BJ (cell line): ENCODE measurements at places on chromosomes 6 and 20.

DNA sequence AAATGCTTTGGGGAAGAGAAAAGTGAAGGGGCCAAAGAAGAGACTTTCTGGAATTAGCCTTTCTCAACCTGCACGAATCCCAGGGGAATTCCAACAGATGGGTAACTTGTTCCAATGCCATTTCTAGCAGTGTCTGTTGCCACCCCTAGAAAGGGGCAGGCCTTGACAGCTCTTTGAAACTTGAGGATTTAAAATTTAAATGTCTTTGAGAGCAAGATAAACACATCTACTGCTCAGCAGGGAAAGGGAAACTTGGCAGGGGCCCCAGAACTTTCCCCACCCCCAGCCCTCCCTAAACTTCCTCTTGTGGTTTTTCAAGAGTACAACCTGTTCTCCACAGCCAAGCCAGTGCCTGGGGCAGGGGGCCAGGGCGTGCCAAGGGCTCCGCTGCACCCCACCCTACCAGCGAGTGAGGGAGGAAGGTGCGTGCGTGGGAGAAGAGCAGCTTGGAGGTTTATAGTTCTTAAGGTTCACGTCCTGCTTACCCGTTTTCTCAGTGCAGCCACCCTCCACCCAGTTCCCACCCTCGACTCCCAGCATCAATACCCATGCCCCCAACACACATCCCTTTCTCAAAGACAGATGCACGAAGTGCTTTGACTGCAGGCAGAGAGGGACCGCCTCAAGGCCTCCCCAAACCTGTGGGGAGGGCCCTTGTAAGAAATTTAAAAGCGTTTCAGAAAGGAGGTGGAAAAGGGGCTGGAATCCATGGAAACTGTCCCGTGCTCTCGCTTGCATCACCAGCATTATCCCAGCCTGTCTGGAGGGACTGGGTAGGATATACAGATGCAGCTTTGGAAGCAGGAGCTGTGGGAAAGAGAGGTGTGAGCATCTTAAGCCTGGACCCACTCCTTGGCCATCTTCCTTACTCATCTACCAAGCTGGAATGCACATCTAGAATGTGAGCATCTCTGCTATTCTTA lies 4.5 kb upstream of the TAF8 start:
- peak; percentile 22 for DNase-seq

DNA sequence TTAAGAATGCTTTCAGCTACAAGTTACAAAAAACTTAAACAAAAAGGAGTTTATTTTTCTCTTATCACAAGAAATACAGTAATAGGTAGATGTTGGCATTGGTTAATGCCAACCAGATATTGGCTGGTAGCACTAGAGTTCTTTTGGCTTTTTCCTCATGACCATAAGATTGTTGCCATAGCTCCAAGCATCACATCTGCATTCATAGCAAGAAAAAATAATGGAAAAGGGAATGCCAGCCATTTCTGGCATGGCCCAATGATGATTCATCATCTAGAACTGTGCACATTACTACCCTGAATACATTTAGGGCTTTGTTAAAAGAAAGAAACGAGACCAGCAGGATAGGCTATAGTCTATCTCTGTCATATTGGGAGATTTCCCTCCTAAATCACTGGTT lies 20.8 kb upstream of the SIRT5 start:
- no peak for DNase-seq

- DNase-seq = no peak
Observed at GRCh38 chr20:51796340-51796739, 6.0 kb downstream of the SALL4 start.

- DNase-seq = no peak
Observed at GRCh38 chr6:34486106-34486740, 20.3 kb downstream of the PACSIN1 start.

- DNase-seq = no peak
Observed at GRCh38 chr6:63491119-63491518, 81.2 kb upstream of the LOC128125822 start.

GRCh38 chr6:111625099-111625416 lies 19.4 kb upstream of the TRAF3IP2 start:
- DNase-seq = no peak

- DNase-seq = no peak
Observed at GRCh38 chr20:24460712-24461111, 8.7 kb upstream of the SYNDIG1 start.

DNA sequence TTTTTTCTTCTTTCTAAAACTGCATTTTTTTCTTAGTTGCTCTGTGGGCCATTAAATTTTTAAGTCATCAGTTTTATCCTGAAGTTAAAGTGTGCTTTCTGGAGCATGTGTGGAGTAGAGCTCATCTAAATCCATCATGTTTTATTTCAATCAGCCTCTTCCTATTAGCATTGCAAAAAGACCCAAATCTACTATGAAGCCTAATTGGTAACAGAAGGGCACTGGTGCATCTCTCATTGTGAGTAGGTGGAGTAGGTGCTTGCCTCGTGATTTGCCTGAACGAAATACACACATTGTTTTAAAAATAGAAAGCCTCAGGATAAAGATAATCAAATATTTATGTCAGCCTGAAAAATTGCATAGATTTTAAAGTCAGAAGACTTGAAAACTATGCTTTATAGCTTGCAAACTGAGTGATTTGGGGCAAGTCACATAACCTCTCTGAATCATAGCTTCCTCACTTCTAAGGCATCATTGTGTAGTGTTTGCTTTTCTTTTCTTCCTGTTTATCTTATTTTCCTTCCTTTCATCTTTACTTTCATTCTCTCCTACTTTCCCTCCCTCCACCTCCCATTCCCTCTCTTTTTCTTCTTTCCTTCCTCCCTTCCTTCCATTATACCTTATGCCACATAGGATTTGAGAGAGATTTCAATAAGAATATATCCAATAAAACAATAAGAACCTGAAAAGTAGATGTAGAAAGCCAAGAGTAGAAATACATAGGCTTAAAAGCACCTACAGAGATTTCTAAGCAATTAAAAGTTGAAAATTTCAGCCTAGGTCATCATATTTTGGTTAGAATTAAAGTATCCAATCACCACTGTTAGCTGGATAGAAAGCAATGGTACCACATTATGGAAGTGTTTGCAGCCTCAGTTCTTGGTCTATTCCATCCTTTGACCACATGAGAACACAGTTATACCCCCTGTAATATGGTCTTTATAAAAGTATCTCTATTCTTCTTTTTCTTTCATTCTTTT lies 49.6 kb upstream of the RNF146 start:
- DNase-seq = no peak

GRCh38 chr20:5737966-5738365 lies 12.2 kb upstream of the SHLD1 start:
- no peak for DNase-seq

GRCh38 chr20:41927655-41928054 lies 309.5 kb upstream of the CHD6 start:
- DNase-seq = no peak

DNA sequence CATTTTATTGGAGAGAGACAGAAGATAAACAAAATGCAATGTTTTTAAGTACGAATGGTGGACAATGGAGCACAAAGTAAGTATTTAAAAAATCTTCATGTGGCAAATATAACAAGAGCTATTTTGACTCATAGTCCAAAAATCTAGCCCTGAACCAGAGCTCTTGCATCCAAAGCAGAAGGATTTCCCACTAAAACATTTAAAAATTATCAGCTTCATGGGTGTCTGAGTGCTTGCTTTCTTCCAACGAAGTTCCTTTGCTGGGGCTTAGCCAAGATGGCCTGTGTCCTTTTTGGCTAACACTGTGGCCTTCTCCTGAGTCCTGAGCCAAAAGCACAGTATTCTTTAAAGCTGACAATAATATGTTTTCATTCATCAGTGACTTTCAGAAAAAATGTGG lies 161.7 kb downstream of the RIMS1 start:
- peak; percentile 3 for DNase-seq

DNA sequence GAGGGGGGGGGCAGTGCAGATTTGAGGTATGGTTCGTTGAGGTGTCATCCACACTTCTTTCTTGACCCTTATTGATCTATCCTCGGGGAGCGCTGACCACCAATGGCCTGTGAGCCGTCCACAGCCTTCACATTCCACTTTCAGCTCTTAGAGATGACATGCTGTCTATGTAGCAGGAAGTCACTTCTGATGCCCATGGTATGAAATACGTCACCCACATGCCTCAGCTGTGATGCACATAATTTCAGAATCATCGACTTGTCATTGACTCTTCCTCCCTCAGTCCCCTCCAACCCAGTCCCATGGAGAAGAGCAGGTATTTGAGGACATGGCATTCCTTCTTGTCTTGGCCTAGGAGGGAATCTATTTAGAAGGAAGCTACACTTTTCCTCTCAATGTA lies 4.7 kb upstream of the ADGRF5 start:
- no peak for DNase-seq

GRCh38 chr6:169800668-169801395 lies 49.4 kb downstream of the ERMARD start:
- DNase-seq = no peak

- DNase-seq = no peak
Observed at GRCh38 chr20:44629542-44629941, 22.0 kb downstream of the ADA start.

DNA sequence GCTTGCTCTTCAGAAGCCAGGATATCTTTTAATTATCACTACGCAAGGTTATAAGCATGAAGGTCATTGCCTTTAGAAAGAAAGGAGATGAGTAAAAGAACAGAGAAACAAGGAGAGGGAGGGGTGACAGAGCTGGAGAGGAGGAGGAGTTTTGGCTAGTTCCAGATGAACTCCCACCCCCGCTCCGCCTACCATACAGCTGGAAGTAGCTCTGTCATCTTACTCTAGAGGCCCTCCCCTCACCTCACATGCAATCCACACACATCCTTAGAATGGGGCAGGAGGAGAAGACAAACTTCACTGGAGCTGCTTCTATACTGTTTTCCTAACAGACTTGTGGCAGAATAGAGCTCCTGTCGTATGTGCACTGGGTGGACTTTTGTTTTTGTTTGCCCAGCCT lies 144.7 kb downstream of the SCML4 start:
- no peak for DNase-seq

DNA sequence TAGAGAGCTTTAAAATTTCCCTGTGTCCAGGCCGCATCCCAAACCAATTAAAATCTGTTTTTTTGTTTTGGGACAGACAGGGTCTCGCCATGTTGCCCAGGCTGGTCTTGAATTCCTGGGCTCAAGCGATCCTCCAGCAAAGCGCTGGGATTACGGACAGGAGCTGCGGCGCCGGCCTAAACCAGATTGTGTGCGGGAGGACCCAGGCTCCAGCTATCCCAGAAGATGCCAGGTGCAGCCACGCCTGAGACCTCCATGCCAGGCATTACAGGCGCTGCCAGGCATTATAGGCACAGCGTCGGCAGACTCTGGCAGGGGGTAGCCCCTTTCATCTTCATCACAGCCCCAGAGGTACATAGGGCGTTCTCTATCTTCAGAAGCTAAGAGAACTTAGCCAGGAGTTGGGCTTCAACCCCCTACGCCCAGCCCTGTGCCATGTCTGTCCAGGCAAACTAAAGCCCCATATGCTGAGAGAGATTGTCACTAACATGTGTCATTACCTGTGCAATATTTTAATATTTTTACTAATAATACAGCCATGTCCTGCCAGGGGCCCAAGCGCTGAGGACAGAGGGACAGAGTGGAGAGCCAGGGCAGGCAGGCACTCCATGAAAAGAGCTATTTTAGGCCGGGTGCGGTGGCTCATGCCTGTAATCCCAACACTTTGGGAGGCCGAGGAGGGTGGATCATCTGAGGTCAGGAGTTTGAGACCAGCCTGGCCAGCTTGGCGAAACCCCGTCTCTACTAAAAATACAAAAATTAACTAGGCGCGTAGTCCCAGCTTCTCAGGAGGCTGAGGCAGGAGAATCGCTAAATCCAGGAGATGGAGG lies 9.8 kb upstream of the GRM4 start:
- DNase-seq = no peak
